ENCODE measurements at places on chromosomes 2 and 18.

DNA sequence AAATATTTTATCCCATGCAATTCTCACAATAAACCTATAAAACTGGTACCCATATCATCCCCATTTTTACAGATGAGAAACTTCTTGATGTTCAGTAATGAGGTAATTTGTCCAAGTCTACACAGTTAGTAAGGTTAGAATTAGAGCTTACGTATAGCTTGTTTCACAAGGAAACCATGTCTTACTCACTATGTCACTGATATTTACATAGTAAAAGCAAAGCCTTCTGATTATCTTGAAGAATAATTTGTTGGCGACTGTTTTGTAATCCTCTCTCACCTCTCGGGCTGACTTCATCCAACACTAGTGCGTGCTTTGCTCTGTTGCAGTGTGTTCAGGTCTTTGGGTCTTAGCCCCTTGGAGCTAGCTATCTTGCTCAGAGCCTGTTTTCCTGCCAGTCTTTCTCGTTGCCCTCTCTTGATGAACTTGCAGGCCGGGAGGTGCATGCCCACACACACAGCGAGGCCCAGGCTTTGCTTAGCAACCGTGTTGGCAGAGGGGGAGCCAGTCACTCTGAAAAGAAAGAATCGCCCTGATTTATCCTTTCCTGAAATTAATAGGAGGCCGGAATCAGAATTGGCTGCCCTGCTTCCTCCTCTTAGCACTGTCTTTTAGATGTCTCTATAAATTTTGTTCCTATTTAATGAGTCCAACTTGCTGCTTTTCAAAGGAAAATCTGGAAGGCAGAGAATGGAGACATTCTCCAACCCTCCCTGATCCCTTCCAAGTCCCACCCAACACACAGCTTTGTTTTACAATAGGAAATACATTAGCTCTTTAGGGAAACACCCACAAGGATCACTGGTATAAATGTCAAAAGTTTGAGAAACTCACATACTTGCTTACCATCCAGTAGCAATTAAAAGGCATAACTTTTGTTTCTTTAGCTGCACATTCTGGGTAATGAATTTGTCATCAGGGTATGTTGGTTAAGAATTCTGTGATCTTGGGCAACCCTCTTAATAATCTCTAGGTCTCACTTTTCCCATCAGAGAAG, 97.6 kb upstream of the SEC11C start:
- no peak for DNase-seq

DNA sequence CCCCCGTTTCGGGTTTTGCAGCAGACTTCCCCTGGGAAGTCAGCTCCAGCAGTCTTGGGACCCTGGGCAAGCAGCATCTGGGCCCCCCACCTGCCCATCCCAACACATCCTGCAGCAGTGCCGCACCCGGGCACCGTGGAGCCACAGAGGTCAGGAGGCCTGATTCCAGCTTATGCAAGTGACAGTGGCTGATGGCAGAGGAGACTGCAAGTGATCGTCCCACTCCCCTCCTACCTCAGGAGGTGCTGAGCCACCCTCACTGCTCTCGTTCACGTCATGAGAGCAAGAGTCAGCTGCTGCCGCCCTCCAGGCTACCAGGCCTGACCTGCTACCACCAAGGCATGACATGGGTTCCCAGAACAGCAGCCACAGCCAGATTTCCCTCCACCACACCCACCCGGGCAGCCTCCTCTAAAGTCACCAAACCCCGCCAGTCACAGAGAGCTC, 18.2 kb downstream of the COX7A2L start:
- DNase-seq = no peak

GRCh38 chr2:199940373-199940772, 14.9 kb downstream of the TYW5 start:
- no peak for DNase-seq

GRCh38 chr2:237501892-237502513, 15.0 kb downstream of the MLPH start:
- no peak for DNase-seq

DNA sequence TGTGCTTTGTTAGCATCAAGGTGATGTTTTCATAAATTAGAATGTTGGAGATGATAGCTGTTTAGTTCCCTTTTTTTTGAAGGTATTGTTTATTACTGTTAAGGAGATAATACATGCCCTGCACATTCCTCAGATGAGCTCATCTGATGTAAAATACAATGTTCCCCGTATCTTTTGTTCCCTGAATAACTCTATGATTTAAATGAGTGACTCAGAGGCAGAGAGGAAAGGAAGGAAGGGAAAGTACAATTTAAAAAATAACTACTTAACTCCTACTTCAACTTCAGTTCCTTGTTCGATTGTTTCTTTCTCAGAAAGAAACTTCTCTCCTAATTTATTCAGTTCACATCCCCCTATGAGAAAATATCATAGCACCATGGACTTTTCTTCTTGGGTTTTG, 208.7 kb downstream of the KCNE4 start:
- no peak for DNase-seq

DNA sequence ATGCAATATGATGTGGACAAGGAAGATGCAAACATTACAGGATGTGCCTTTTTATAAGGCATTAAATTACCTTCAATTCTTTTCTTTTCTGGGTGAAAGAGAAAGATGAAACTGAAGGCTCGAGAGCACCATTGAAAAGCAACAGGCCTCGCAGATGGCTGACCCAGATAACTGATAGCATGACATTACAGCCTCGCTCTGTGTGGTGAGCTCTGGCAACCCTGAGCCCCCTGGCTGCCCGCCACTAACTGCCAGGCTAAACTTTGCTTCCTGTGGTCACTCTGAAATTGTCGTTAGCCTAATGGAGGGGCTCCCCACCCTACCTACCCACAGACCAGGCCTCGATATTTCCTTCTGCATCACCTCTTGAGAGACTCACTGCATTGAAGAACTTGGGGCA, 516.8 kb upstream of the FANCL start:
- DNase-seq = no peak

DNA sequence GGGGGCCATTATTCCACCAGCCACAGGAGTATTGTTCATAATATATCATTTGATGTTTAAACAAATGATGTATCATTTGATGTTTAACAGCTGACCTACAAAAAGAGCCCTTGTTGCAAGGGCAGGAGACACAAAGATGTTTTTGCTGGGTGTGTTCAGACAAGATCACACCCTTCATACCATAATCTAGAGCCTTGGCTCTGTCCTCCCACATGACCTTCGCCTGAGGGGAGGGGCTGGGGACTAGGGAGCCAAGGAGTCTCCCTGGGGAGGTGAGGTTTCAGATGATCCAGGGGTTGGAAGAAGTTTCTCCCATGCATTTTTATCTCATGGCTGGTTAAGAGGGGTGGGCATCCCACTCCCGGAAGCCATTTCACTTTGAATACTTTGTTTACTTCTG, 33.5 kb downstream of the CDC42EP3 start:
- no peak for DNase-seq

DNA sequence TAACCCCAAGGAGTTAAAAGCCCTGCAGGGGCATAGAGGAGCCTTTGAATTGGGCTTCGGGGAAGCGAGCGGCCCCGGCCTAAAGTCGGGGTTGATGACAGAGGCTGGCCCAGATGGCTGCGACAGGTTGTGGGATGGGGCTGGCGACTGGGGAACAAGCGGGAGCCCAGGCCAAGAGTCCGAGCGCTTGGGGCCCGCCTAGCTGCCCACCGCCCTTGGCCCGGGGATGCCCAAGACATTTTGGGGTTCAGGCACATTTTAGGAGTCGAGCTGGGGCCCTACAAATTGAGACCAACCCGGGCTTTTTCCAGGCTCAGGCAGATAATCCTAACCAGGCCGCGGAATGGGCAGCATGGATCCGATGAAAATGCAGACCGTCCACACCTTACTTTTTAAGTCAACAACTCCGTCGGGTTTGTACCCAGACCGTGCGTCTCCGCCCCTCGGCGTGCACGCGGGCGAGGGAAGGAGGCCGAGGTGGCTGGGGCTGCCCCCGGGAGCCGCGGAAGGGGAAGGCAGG, 507 bp downstream of the RTKN start:
- no peak for DNase-seq

DNA sequence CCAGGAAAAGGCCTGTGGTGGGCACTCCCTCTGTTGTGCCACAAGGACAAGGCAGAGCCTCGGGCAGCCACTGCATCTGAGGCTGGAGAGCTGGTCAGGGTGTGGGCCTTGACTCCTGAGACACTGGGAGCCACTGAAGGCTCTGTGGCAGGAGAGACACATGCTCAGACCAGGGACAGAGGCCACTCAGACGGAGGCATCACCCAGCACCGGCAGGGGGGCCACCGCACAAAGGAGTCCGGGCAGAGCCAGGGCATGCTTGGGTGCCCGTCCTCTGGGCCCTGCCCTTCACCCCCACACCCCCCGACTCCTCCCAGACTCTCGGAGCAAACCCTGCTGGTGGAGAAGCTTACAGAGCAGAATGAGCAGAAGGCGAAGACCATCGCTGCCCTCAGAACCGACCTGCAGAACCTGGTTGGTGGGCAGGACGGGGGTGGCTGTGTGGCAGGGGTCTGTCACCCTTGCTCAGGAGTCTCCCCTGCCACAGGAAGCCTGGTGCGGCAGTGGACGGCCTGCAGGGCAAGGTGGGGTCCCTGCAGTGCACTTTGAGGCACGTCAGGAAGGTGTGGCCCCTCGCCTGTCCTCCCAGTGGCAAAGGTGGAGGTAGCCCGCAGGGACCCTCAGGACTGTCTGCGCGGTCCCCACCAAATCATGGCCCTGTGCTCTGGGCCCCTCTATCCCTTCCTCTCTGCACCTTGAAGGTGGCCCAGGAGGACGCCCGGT, 26.0 kb downstream of the CROCC2 start:
- no peak for DNase-seq

- DNase-seq = no peak
Observed at GRCh38 chr2:145065342-145065741, 545.4 kb upstream of the ZEB2 start.

DNA sequence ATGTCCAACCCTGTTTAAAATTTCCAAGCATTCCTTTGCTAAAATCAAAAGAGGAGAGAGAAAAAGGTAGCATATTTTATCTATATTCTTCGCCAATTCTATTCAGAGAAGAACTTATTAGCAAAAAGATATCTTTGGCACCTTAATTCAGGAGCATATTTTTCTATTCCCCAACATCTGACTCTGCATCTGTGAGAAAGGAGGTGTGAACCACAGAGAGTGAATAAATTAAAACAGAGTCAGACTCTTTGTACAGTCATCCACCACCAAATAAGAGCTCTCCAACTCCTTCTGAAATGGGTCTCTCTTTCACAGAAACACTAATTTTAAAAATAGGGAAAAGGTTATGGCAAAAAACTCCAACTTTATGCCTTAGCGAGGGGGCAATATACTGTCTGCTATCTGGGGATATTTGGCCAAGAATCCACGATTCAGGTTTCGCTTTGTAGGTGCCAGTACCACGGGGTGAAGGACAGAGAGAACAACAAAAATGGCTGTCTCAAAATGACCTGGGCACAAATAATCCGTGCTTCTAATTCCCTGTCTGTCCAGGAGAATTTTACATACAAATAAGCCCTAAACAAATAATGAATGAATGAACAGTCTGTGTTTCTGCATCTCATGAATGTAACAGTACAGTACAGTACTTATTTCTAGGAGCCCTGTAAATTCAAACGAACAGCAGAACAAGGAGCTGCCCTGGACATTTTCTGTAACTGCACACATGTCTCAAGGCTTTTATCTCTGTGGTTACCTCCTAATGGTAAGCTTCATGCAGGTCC, 43.4 kb downstream of the EPB41L3 start:
- DNase-seq = no peak

GRCh38 chr18:74412116-74412880, 44.8 kb downstream of the DIPK1C start:
- no peak for DNase-seq

GRCh38 chr18:37566479-37567060, 972 bp upstream of the CELF4 start:
- DNase-seq = no peak

GRCh38 chr2:60518567-60518966, 34.9 kb downstream of the BCL11A start:
- DNase-seq = no peak

GRCh38 chr2:231003186-231003585, 7.3 kb downstream of the SPATA3 start:
- no peak for DNase-seq

- peak; percentile 61 for DNase-seq
Observed at GRCh38 chr2:135913727-135914365, 37.6 kb upstream of the MCM6 start.

DNA sequence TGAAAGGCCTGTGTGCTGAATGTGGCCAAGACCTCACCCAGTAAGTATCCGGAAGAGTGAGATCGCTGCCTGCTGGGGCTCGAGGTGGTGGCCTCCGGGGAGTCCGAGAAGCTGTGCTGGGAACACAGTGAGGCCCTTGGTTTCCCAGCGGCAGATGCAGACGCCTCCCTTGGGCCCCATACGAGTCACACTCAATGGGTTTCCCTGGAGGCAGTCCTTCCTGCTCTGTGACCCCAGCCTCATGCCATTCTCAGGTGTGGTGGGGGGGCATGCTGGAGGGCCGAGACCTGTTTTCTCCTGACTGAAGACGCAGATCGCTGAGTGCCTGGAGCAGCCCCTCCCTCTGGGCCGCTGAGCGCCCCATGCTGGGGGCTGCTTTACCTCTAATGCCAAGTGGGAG, 15.7 kb downstream of the CTDP1 start:
- DNase-seq = no peak

DNA sequence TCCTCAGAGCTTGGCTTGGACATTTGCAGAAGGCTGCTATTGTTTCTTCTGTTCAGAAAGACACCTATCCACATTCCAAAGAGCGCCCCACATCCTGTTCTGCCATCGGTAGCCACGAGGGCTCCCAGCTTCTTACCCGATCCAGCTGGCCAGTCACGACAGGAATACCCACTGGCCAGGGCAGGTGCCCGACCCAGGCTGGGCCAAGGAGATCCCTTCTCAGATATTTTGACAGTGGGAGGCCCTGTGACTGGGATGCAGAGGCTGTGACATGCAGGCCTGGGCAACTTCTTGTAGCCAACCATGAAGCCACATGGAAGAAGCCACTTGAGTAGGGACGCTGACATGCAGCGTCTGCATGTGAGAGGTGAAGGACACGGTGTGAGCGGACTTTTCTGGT, 34.5 kb downstream of the KCNIP3 start:
- DNase-seq = no peak

GRCh38 chr18:12883372-12883683, 709 bp downstream of the PTPN2 start:
- DNase-seq = no peak

GRCh38 chr2:211545582-211545981, 989.2 kb downstream of the CPS1 start:
- DNase-seq = no peak

DNA sequence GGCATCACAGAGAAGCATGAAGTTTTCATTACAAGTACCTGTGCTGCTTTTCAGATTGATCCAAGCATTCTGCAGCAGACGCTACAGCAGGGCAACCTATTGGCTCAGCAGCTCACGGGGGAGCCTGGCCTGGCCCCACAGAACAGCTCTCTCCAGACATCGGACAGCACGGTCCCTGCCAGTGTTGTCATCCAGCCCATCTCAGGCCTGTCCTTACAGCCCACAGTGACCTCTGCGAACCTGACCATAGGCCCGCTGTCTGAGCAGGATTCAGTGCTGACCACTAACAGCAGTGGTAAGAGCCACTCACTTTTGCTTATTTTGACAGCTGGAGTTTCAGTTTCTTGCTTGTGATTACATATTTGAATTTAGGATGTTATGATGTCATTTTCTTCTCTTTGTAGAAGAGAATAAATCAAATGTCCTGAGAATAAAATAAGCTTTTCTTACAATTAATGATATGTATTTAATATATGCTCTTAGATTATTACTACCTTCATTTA, 104.9 kb downstream of the ZNF236 start:
- no peak for DNase-seq

GRCh38 chr2:80168037-80168436, 136.5 kb downstream of the LRRTM1 start:
- no peak for DNase-seq
